Fibroblast of the aortic adventitia (primary cell): ENCODE measurements at places on chromosomes 3 and 15. TPM values are rescaled to one million over a fixed set of nuclear protein-coding genes. Genes with fewer than 3 reads are reported as not detected.
A peak's percentile ranks its signal among the peaks of the same experiment; 100 is the strongest.

GRCh38 chr3:134711284-134711683, 60.5 kb upstream of the KY start:
- no peak for DNase-seq

PATL2 gene
- total RNA-seq = 0.72 and 0.82 TPM in 2 replicates

- DNase-seq = peak; percentile 80
These were observed 430.7 kb upstream of the CBLB start for GRCh38 chr3:106299300-106300098.

WDR93 gene
- 0.09 and 0.49 TPM in 2 replicates for total RNA-seq

DNA sequence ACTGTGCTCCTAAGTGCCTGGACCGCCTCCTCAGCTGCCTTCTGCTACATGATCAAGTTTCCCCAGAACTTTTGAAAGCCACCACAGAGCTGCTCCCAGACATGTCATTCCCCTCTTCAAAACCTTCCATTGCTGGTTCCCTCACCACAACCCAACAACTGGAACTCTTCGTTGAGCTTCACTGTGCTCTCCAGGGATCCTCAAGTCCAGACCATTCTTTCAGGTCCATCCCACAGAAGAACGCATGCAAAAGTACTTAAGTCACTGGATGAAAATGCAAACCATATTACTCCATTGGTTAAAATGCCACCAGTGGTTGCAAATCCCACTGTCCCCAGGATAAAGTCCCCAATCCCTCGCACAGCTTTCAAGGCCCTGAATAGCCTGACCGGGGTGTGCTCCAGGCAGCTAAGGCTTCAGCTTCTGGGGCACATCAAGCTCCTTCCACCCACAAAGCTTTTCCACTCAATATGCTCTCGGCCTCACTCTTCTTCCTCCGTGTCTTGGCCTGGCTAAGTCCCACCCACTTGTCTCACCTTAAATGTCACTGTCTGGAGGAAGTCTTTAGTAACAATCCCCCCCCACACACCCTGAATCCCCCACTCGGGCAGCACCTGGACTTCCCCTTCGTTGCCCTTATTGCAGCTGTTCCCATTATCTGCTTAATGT, 84.8 kb downstream of the XXYLT1 start:
- DNase-seq = no peak

PLA2G4B gene
- total RNA-seq = 0.49 and 0.54 TPM in 2 replicates

DNA sequence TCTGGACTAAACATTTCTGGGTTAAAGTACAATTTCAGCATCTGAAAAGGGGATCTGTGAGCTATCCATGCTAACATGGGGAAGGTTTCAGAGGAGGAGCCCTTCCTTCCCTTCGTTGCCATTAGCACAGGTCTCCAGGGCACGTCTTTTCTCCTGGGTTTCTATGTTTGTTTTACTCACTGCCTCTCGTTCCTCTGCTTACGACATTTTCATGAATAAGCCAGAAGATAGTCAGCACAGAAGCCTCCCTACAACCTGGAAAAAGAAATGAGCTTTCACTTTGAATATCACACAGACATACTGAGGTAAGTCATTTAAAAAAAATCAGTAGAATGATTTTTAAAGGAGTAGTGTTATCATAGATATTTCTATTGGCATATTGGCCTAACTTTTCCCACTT, 117.2 kb upstream of the KCNMB2 start:
- peak; percentile 18 for DNase-seq

DNA sequence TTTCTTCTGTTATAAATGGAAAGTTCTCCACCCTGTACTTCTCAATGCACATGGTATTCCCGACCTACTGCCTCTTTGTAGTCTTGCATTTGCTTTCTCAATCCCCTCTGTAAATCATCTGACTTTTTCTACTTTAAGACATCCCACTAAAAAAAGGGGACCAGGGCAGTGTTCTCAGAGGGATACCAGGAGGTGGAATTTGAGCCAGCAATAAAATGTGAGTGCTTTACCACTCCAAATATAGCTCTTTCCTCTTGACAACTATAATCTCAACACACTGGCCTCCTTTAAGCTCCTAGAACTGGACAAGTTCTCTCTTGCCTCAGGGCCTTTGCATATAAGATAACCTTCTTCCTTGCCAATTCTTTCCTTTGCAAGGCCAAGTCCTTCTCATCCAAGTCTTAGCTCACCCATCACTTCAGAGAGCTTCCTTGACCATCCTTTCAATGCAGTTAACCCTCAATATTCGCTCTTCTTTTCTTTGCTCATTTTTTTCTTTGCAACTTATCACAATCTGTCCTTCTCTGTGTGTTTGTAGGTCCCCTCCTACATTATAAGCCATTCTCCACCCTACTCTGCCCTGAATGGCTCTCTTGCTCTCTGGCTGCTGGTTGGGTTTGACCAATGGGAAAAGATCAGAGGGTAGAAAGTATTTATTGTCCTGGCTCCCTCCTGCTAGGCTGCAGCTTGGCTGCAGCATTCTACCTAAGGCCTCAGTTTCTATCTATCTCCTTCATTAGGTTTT, 93.4 kb downstream of the PRICKLE2 start:
- no peak for DNase-seq

- peak; percentile 4 for DNase-seq
These were observed 56.1 kb upstream of the CPNE4 start for GRCh38 chr3:132090921-132091320.

- no peak for DNase-seq
These were observed 380.9 kb upstream of the RARB start for GRCh38 chr3:25046911-25047771.

DNA sequence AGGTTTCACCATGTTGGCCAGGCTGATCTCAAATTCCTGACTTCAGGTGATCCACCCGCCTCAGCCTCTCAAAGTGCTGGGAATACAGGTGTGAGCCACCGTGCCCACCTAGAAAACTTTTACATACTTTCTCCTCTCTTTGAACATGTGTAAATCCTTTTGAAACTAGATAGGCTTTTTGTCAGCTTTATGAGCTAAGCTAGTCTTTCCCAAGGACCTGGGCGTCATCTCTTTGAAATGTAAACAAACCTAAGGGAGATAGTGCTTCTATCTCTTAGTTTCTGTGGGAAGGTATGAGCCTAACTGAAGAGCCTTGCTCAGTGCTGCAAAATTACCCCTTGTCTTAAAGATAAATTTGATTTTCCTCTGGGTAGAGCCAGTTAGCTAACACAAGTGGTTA, 4.8 kb downstream of the CX3CR1 start:
- DNase-seq = no peak

GRCh38 chr3:104594491-104594890, 772.2 kb upstream of the ALCAM start:
- DNase-seq = no peak

GRCh38 chr15:93837450-93837849, 393.9 kb upstream of the MCTP2 start:
- no peak for DNase-seq

GRCh38 chr3:73046195-73046594, 15.3 kb upstream of the EBLN2 start:
- no peak for DNase-seq

DNA sequence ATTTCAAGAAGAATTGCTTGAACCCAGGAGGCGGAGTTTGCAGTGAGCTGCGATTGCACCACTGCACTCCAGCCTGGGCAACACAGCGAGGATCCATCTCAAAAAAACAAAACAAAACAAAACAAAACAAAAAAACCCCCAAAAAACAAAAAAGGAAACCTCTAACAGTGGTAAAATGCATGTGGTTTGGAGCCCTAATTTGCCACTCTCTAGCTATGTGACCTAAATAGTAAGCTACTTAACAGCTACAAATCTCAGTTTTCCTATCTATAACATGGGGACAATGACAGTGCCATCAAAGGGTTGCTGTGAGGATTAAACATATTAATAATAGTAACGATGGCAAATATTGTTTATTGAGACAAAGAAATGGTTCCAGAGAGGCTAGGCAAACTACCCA, 119.4 kb upstream of the LMOD3 start:
- DNase-seq = no peak

GRCh38 chr15:41876689-41877088, 17.2 kb downstream of the SPTBN5 start:
- no peak for DNase-seq

GRCh38 chr15:59537403-59537802, 74.2 kb upstream of the GCNT3 start:
- DNase-seq = no peak

- DNase-seq = no peak
These were observed 14.2 kb upstream of the ADIPOQ start for GRCh38 chr3:186828340-186828739.

CCDC14 gene
- total RNA-seq = 27.5 and 46.0 TPM in 2 replicates

GRCh38 chr15:73930790-73931281, 4.6 kb downstream of the LOXL1 start:
- DNase-seq = peak; percentile 86

CADM2 gene
- total RNA-seq = 2.2 TPM in 1 of 2 replicates, not detected in the other

DNA sequence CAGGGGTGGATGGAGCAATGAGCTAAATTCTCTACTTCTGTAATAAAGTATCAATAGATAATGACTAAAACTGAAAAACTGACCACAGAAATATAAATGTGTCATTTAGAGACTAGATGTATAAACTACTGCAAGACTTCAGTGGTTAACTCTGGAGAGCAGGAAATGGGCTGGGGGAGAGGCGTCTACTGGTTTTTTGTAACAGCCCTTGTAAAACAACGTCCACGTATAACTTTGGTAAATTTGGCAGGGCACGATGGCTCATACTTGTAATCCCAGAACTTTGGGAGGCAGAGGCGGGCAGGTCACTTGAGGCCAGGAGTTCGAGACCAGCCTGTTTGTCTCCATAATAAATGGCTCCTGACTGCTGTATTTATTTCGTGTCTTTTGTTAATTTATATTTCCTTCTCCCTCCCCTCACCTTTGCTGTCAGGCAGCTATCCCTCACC, 12.5 kb downstream of the RAB27A start:
- DNase-seq = no peak

ULK4 gene
- 16.1 and 46.8 TPM in 2 replicates for total RNA-seq

- no peak for DNase-seq
These were observed 6.9 kb downstream of the ATXN7 start for GRCh38 chr3:63870615-63871005.

- peak; percentile 24 for DNase-seq
These were observed 131.9 kb upstream of the PROK2 start for GRCh38 chr3:71916747-71917369.

DNA sequence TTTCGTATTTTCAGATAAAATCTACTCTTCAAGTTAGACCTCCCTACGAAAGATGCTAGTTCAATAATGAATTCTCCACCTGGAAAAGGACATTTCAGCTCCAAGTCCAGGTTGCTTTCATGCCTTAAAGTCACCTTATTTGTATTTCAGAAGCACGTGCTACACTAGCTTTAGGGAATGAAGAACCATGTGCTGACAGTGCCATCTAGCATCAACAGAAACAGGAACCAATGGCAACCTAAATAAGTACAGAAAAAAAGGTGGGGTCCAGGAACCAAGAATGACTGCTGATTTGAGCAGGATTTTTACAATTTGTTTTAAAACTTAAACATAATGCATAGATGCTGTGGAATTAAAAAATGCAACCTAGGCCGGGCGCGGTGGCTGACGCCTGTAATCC, 77.6 kb upstream of the SNRPN start:
- no peak for DNase-seq

DNA sequence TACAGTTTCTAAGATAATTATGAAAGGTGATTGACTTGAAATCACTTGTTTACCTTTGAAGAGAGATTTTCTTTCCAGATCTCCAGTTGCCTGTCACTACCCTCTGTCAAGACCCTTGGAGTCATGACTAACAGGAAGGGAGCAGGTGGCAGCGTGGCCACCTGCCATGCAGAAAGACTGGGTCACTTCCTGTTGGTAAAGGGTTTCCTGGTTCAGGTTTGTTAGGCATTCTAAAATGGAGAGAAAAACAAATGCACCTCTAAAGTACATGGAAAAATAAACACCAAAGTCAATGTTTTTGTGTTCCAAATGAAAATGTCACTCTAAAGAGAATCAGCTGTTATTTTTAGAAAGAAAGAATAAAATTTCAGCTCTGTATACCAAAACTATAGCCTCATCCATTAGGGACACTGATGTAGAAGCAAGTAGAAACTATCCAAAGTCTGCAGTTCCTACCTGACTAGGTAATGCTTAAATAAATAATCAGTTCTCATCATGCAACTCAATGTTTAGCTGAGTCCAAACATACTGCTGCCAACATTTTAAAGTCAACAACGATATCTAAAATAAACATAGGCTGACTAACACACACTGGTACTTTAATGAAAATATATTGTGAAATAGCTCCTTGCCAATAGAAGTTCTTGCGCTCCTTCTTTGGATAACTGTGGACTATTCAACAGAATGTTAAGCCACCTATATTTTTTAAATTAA, 23.9 kb upstream of the TM4SF1 start:
- peak; percentile 77 for DNase-seq

DNA sequence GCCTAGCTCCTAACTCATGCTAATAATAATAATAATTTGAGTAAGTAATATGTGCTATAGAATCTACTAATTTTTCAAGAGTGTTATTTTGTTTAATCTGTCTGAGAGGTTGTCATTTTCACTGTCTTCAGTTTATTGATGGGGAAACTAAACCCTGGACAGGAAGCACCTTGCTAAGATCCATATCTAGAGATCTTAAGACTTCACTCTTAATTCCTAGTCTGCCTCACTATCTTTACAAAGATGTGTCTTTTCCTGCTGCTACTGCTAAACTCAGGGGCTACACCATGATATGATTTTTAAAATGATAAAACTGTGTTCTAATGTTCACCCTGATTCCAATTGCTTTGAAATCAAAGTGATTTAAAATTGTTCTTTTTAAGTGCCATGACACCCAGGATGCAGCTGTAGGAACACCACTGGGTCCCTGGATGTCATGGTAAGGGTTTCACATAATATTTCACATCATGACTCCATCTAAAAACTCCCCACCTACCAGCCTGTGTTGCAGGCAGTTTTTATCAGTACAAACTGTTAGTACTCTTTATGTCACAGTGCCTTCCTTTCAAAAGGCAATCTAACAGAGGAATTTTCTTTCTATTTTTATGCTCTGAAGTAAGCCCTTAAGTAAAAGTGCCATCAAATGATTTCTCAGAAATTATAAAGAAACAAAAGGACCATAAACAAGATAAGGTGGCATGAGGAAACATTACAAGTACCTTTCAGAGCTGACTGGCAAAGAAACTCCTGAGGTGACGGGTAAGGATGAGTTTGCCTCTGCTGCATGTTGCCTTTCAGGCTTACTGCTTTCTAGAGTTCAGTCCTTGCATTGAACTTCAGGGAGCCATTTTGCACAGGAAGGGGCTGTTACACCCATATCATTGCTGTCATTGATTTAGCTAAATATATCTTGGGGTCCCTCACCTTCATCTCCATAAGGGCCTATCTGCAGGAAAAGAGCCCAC, 160.1 kb upstream of the SATB1 start:
- DNase-seq = no peak

GRCh38 chr15:69328080-69328479, 29.4 kb downstream of the PAQR5 start:
- no peak for DNase-seq

DNA sequence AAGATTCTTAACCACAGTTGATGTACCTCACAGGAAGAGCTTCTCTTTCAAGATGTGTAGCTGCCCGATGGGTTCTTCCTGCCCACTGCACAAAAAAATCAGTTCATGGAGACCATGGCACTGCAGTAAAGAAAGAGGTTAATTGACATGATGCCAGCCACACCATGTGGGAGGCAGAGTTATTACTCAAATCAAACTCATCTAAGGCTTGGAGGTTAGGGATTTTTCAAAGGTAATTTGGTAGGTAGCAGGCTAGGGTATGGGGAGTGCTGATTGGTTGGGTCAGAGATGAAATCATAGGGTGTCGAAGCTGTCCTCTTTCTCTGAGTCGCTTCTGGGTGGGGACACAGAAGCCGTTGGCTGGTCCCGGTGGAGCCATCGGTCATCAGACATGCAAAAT, 57.4 kb upstream of the BDH1 start:
- DNase-seq = no peak

FBXW12 gene
- total RNA-seq = 0.27 TPM in 1 of 2 replicates, not detected in the other

IL5RA gene
- total RNA-seq = 0.08 TPM in 1 of 2 replicates, not detected in the other

- DNase-seq = no peak
These were observed 14.2 kb upstream of the CP start for GRCh38 chr3:149235599-149236424.

SCG5 gene
- total RNA-seq = 11.7 and 16.7 TPM in 2 replicates

TIPIN gene
- 7.0 and 21.5 TPM in 2 replicates for total RNA-seq
